Ascending aorta (tissue), 2 donors: ENCODE measurements at places on chromosomes 7 and 10.

DNA sequence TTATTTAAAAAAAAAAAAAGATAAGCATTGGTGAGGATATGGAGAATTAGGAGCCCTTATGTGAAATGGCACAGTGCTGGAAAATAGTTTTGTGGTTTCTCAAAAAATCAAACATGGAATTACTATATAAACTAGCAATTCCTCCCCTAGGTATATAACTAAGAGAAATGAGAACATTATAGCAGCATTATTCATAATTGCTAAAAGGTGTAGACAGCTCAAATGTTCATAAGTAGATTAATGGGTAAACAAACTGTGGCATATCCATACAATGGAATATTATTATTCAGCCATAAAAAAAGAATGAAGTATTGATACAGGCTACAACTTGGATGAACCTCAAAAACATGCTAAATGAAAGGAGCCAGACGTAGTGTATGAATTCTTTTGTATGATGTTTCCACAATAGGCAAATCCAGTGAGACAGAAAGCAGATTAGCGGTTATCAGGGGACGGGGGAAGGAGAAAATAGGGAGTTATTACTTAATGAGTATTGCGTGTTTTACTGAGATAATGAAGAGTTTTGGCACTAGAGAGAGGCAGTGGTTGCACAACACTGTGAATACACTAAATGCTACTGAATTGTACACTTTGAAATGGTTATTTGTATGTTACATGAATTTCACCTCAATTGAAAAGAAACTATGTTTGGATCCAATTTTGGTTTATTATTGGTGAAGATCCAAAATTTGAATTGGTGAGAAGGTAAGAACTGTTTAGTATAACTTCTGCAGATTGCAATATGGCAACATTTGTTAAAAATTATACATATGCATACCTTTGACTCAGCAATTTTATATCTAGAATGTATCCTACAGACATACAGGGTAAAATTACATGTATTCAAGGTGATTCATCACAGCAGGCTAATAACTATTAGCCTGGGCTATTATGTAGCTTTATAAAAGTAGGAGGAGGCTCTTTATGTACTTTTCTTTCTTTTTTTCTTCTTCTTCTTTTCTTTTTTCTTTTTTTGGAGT lies 69.7 kb downstream of the VCL start:
- DNase-seq: no peak

GRCh38 chr7:77569514-77570232 lies 32.6 kb downstream of the PTPN12 start:
- no peak for DNase-seq

- DNase-seq: no peak
Measured at GRCh38 chr7:13894377-13894776, 95.1 kb downstream of the ETV1 start.

- no peak for DNase-seq
Measured at GRCh38 chr10:2990764-2991163, 76.6 kb upstream of the PFKP start.
